Activated CD4-positive, alpha-beta T cell treated with anti-CD3 and anti-CD28 coated beads, Interleukin-2, amount 50 U/mL, for 1 hour (primary cell): ENCODE measurements at places on chromosomes 2 and 18.

DNA sequence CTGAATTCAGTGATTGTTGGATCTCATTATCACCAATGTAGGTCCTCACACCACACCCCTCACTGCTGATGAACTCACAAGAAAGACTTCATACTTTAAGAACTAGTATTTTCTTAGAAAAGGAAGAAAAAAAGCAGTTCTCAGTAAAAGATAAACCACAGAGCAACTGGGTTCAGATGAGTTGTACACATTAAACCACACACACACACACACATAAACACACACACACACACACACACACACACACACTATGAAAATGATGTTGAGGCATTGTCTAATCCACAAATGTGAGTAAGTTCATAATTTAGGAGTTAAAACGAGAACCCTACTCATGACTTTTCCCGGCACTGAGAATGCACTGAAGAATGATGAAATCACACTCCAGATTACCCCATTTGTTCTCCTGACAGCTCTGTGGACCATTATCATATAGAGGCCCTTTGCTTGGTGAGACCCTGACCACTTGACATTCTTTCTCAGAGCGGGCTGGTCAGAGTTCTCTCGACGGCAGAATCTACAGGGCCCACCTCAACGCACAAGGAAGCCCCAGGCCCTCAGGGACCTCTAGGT is 106.2 kb downstream of the BCL2 start:
- DNase-seq: no peak

DNA sequence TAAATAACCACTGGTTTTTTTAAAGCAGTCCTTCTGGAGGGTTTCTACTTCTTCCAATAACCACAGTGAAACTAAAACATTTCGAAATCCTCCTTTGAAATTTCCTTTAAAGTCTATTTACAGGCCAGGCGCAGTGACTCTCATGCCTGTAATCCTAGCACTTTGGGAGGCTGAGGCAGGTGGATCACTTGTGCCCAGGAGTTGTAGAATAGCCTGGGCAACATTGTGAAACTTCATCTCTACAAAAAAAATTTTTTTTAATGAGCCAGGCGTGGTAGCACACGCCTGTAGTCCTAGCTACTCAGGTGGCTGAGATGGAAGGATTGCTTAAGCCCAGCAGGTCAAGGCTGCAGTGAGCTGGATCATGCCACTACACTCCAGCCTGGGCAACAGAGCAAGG is 15.2 kb downstream of the KIDINS220 start:
- no peak for DNase-seq

DNA sequence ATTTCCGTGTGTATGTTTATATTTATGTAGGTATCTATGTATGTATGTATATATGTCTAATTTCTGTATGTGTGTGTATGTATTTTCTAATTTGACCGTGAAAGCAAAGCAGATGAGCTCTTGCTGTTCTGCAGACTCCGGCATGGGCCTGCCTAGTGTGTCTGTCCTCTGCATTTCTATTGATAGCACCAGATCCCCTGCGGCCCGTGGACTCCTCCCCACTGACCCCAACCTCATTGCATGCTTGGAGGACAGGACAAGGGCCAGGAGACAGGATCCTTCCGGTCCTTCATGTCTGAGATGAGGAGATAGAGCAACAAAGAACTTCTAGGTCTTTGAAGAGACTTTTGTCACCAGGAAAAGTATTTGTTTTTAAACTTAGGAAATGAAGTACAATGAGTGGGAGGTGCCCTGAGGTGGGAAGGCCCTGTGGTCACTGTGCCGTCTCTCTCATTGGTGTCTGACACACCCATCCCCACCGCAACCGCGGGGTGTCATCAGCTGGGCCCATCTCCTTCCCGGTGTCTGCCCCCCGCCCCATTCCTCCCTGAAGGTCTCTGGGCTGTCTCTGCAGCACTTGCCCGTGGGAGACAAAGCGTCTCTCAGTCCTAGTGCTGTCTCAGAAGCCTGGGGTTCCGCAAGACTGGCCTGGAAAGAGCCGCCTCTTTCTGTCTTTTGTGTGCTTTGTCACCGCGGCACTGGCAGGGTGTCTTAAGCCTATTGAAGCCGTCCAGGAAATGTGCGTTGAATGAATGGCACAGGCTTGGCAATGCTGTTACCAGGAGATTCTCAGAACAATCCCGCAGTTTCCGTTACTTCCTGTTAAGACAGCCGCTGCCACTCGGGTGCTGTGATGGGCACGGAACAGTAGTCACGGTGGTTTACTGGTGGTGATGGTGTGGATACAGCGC is 216.4 kb downstream of the AGAP1 start:
- DNase-seq: no peak

- no peak for DNase-seq
Observed at GRCh38 chr2:44275927-44276303, 635 bp downstream of the SLC3A1 start.

- DNase-seq: no peak
Observed at GRCh38 chr2:96601382-96602292, 36.5 kb downstream of the KANSL3 start.

DNA sequence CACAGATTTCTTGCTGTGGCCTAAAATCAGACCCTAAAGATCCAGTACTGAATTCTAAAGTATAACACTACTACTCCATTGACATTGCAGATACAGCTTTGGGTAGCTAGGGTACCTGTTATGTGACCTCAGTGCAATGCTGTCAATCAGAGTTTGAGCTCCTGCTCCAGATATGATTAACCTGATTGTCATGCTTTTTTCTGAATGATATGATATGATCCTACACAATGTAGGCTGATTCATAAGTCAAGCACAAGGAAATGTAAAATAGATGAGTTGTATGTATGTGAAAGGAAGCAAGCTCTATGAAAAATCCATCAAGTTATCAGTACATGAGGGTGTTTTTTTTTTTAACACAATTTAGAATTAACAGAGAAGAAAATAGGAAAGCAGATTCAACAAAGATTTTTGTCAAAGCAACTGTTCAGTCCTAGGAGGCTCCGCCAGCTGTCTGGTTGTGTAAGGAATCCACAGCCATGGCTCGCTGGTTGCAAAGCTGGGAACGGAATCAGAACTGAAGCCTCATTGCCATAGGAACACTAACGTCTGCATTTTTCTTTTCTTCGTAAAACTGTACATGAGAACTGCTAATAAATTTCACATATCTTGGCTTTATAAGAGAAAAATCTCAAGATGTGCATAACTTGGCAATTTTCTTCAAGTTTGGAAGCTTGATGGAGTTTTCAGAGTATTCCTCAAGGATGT is 52.9 kb downstream of the NR4A2 start:
- no peak for DNase-seq

DNA sequence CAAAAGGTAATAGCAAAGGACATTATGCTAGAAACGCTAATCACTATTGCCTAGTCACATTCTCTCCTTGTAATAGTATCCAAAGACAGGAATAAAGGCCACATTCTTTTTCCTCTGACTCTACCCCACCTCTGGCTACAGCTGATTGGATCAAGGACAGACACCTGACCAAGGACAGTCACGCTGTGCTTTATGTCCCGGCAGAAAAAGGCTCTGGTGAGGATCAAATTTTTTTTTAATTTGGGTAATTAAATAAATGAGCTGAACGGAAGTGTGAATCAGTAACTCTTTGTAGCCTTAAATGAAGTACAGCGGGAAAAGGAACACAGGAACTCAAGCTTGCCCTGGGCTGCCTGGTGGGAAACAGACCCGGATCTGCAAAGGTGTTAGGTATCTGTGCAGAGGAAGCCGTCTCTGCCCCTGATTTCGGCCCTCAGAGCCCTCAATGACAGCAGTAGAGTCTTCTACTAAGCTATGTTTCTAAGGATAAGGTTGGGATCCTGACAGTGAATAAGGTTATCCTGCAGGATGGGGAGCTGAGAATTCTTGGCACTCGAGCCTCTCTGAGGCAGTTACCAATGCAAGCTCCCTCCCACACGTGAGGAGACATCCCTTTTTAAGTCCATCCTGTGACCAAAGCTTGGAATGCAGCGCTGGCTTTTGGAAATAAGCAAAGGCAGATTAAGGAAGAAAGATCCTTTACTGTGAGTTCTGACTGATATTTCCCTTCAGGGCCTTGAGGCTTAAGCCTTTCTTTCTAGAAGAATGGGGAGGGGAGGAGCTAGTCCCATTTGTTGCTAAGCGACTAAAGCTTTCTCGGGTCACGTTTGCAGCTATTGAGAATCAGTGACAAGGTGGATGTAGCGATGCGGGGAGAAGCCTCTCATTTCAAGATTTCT is 37.8 kb upstream of the IKZF2 start:
- DNase-seq: no peak

DNA sequence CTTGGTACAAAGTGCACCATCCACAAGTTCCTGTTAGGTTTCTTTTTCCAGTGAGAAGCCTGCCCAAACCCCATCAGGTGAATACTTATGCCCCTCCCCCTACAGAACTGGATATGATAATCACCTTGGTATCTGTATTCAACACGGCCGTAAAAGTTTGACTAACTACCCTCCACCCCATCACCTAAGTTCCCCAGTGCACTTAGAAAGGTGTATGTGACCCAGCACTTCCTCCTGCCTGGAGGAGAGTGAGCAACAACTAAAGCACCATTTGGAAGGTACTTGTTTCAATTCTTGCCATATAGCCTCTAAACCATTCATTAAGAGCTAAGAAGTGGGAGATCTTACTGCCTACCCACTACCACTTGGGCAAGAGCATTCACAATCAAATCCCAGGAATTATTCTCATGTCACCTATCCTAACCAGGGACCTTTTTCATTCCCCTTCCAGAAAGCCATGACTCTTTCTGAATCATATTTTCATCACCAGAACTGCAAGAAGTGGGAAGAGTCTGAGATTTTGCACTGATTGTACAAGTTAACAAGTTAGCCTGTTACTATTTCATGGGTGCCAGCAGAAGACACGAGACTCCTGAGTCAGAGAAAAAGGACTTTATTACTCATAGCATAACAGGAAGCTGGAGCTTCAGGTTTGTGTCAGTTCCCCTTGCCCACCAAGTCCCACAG is 53.5 kb upstream of the NDUFV2 start:
- DNase-seq: no peak

DNA sequence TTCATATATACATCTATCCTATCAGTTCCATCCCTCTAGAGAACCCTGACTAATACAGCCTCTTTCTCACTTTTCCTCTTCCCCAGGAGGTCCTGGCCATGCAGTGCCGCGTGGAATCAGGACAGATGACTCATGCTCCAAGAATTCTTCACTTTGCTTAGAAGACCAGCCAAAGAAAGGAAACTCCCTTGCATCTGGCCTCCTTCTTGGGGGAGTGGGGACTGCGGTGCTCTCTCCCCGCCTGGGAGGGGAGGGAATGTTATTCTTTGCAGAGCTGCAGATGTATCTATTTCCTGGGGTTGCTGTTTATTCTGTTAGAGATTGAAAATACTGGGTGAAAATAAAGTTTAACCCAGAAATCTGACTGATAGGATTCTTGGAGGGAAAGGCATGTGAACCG is 111.5 kb upstream of the SH3BP4 start:
- DNase-seq: no peak

DNA sequence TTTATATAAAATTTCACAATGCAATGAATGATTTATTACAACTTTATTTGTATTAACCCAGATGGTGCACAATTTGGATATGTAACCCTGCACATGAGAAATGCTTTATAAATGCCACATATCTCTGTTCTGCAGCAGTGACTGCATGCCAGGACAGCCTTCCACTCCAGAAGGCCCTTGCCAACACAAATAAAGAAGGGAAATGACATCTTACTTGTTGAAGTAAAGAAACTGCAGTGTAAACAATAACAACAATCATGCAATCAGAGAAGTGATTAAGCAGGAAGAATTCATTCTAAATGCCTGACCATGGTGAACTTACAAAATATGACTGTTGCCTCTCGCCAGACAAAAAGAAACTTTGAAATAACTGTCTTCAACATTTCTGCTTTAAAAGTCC is 129.9 kb upstream of the CHST9 start:
- no peak for DNase-seq

DNA sequence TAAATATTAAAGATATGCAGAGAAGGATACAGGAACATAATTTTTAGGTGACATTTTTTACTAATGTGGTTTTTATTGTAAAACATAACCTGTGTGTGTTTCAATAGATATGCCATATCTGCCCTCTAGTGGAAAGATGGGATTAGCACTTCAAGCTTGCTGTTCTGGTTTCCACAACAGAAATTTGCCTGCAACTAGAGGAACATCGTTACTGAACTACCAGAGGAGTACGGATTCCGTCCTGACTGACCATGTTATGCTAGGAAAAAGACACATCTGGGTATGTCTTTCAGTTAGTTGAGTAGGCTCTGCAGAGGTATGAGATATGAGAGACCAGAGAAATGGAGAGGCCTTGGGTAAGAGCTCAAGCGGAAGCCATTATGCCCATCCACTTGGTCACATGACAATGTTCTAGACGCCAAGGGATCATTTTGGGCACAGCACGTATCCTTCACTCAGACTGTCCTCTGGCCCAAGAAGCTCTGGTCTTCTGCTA is 104.9 kb downstream of the MBD2 start:
- DNase-seq: no peak

DNA sequence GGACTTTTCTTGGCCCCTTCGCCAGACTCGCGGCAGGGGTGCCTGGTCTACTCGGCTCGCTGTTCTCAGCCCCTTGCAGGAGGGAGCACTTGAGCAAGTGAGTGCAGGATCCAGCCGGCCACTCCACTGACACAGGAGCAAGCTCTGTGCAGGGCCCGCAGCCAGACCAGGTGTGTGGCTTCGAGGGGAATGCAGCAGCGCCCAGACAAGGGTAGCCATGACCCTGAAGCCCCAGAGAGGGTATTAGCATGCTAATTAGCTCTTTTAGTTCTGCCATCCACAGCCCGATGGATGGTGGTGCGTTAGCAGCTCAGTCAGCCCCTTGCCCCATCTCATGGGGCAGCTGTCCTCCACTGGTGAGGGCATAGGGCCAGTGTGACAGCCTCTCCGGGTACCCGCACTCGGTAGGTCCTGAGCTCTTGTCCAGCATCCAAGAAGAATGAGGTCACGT is 103.2 kb upstream of the HS6ST1 start:
- DNase-seq: no peak

DNA sequence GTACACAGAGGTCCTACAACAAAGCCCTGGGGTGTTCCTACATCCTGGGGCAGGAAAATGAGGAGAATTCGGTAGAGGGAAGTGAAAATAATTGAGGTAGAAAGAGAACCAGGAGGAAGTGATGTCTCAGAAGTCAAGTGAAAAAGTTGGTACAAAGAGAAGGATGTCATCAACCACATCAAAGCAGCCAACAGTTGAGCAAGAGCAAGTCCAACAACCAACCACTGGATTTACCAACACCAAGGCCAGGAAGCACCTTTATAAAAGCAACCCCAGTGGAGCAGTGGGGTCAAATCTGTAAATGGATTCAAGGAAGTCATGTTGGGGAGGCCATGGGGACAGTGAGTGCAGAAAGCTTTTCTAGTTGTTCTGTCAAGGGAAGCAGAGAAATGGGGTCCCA is 360.4 kb downstream of the ZNF516 start:
- no peak for DNase-seq

GRCh38 chr2:172635548-172635947 is 79.7 kb downstream of the PDK1 start:
- no peak for DNase-seq
